Heart left ventricle (tissue), 16 donors: ENCODE measurements at places on chromosomes 6 and 20. TPM values are rescaled to one million over a fixed set of nuclear protein-coding genes. Genes with fewer than 3 reads are reported as not detected.

DTD1 gene
- total RNA-seq = 13.3 TPM

ISM1 gene
- total RNA-seq = 2.9 TPM

- no peak for DNase-seq
Observed at GRCh38 chr6:104983776-104984175, 26.9 kb downstream of the LIN28B start.

GRCh38 chr6:37637562-37638413 is 59.9 kb downstream of the MDGA1 start:
- DNase-seq = no peak

GRCh38 chr6:15287670-15288375 is 42.0 kb downstream of the JARID2 start:
- DNase-seq = no peak

DNA sequence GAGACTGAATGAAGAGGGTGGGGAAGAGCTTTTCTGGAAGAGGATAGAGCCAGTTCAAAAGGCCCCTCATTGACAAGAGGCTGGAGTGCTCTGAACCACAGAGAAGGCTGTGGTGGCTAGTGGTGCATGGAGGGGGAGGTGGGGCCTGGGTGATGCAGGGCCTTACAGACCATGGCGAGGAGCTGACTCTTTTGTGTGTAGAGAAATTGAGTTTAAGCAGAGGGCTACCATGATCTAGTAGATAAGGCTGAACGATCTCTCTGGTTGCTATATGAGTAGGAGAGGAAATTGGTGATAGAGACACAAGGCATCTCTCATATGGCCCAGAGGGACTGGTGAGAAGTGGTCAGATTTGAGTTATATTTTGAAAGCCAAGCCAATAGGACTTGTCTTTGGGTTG is 137.6 kb downstream of the UST start:
- DNase-seq = no peak

DNA sequence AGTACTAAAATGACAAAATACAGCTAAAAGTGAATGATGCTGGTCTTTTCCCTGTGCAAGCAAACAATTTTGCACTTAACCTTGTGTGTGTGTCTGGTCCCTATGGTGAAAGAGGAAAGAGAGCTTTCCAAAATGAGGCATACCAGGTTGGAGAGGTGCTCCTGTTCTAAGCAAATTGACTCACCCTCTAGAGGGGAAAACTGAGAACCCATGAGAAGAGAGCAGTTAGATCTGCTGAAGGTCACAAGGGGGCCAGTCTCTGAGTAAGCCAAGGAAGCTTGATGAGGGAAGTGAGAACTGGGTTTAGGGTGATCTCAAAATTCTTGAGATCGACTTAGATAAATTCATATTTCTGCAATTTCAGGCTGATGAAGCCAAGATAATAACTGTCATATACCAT is 157.5 kb upstream of the TBX18 start:
- no peak for DNase-seq

DNA sequence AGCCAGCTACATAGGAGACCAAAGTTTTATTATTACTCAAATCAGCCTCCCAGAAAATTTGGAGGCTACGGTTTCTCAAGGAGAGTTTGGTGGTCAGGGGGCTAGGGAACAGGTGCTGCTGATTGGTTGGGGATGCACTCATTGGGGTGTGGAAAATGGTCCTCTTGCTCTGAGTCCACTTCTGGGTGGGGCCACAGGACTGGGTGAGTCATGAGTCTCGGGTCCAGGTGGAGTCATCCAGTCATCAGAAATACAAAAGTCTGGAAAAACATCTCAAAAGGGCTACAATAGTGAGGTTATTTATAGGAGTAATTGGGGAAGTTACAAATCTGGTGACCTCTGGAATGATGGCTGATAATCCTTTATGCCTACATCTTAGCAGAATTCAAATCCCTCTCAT is 54.3 kb upstream of the SLC22A16 start:
- no peak for DNase-seq

- DNase-seq = no peak
Observed at GRCh38 chr6:155038104-155038503, 43.0 kb downstream of the TIAM2 start.
